Activated naive CD4-positive, alpha-beta T cell treated with anti-CD3 and anti-CD28 coated beads, Interleukin-2, amount 50 U/mL, for 16 hours (primary cell): ENCODE measurements at places on chromosomes 1 and 21.

- DNase-seq, result no peak
These were observed 899 bp downstream of the OPRD1 start for GRCh38 chr1:28812669-28813468.

- DNase-seq, result no peak
These were observed 1323.2 kb downstream of the AMY1C start for GRCh38 chr1:105072850-105073249.

- no peak for DNase-seq
These were observed 2.7 kb downstream of the COL24A1 start for GRCh38 chr1:86153836-86154235.

DNA sequence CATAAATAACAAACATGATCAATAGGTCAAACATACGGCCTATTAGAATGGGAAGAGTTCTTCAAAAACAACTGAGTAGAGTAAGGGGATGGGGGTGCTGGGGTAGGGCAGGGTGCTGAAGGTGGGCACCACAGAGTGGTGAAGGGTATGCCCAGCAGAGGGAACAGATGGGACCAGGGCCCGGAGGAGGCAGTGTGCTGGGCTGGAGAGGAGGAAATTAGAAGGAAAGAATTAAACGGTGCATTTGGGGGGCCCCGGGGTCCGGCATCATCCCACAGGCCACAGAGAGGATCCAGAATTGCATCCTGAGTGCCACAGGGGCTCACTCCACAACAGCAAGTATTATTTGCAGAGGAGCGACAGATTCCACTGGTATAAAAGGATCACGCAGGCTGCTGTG lies 94.5 kb downstream of the GLIS1 start:
- DNase-seq, result no peak

GRCh38 chr1:114152508-114153260 lies 985 bp downstream of the SYT6 start:
- DNase-seq, result peak; percentile 14

DNA sequence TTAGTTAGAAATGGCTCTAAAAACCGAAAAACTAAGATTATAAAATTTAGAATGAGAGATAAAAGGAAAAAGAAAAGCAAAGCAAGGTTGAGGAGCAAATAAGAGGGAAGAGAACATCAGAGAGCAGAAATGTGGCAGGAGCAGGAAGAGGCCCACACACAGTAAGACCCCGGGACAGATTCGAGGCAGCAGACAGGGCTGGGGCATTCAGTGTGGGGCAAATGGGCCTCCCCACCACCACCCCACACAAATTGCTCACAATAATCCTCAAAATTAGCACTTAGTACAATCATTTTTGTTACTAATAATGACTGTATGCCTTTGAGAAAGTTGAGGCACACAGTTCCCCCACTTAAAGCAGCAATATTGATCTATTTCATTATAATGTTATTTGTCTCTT lies 17.1 kb upstream of the SLC44A3 start:
- DNase-seq, result no peak

GRCh38 chr1:238318294-238319110 lies 427.8 kb upstream of the ZP4 start:
- no peak for DNase-seq

DNA sequence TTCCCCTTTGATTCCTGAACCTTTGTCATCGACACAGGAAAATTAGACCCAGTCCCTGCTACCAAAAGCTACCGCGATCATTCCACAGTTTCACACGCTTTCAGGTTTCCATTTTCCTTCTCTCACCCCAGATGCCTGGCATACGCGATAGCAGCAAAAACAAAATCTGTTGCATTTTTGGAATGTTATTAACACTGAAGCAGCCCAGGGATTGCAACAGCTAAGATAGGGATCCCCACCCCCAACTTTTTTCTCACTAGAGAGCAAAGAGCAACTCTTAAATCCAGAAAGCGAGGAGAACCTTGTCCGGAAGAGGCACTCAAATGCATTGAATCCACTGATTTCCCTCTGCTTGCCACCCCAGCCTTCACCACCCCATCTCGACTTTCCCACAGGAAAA lies 8.9 kb downstream of the OVAAL start:
- no peak for DNase-seq

- DNase-seq, result no peak
These were observed 221.2 kb downstream of the FMN2 start for GRCh38 chr1:240312872-240313271.

DNA sequence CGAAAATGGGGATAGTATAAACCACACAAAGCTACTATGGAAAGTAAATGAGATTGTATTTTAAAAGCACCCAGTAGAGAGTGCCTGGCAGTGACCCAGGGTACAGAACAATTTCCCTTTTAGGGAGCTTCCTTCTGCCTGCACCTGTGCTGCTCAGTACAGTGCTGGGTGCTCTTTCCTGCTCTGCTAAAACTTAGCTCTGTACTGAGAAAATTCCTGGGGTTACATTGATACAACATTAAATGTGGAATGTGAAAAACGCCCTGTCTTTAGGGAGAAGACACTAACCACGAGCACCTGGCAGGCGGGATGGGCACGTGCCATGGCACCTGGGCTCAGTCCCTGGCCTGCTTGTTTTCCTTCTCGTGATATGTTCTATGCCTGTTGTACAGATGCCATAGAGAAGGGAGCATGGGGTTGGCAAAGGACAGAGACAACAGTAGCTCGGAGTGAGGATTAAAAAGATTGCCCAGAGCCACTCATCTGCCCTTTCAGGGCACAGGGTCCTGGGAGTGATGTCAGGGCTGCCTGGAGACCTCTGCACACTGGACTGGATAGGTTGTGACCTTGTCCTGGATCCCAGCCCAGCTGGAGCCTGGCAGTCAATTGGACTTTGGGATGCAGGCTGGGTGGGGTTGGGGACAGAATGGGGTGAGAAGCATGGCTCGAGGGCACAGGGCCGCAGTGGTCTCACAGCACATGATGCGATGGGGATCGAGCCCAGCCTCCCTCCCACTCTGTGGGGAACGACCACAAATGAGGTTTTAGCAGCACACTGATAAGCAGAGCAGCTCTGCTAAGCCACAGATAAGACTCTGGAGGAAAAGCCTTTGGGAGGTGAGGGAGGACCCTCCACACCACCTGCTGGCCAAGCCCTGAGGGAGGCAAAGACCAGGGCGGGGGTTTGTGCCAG lies 4.2 kb downstream of the SPATA46 start:
- no peak for DNase-seq

DNA sequence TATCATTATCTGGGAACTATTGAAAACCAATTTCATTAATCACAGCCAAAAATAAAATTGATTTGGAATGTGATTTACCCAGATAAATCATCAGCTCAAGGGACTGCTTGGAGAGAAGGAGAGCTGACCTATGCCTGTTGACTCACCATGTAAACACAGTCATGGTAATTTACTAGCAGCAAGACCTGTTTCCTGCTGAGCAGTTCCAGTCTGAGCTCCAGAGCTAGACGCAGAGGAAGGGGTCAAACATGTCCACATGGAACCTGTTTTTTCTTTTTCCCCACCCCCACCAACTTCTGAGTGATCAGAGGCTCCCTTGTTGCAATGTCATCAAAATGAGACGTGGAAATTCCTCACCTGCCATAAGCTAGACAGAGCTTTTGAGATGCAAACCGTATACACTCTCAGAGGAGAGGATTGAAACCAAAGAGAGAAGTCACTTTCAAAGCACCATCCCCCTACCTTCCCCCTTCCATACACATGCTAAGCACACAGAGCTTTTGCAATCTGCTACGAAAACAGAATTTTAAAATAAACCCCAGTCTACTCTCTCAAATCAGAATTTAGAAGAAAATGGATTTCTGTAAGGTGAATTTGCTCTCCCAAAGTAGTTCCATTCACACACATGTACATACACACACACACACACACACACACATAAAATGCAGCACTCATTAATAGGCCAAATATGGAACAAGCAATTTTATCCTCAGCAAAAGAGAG lies 55.9 kb upstream of the PTGFRN start:
- DNase-seq, result no peak

DNA sequence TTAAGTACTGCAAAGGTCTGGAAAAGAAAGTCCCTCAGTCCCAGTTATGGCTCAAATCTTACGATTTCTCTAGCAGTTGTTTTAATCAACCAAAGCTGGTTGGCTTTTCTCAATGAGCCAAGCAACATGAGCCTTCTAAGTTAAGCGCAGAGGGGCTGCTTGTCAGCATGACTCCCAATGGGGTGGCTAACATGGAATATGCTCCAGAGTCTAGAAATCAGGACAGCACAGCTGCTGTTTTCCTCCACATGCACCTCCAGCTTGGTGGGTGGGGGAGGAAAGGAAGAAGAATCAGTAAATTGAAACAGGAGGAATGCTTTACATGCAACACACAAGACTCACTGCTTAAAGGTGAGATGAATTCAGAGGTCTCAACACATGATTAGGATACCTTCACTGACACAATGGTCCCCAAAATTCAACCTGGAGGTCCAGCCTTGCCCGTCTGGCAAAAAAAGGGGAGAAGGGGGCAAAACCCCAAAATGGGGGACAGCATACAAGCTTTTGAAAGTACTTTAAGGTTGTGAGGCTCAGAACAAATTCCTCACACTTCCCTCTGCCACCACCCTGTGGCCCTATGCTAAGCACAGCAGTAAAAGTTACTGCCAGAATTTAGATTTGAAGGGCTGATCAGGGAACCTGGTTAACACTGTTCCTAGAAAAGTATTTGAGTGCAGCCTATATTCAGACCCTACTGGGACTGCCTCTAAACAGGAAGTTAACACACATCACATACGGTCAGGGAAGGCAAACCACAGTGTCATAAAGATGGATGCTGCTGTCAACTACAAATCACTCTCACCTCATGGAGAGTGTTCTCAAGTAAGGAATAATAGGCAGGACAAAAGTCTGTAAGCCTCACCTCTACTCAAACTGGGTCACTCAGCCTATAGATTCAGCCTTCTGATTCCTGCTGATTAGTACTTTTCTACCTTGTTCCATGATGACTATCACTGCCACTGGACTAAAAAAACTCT lies 2.6 kb downstream of the GATAD2B start:
- DNase-seq, result no peak

DNA sequence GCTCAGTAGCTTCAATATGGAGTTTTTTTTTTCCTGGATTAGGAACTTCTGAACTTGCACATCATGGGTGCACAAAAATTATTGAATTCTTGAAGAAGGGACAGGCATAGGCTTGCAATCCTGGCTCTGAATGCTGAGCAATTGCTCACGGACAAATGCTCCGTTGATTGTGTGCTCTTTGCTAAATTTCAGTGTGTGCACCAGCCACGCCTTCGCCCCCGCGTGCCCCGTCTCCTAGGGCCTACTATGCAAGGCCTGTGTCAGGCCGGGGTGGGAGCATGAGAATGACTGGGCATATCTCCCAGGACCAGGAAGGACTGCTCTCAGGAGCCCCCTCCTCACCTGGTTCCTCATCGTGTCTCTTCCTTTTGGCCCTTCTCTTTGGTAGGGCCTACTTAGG lies 17.4 kb downstream of the IL6R start:
- no peak for DNase-seq

GRCh38 chr1:170755795-170756194 lies 91.9 kb downstream of the PRRX1 start:
- DNase-seq, result no peak

GRCh38 chr1:111605576-111605975 lies 14.0 kb upstream of the RAP1A start:
- no peak for DNase-seq

- DNase-seq, result peak; percentile 90
These were observed 1.5 kb downstream of the TOMM40L start for GRCh38 chr1:161227196-161227871.

GRCh38 chr1:92691925-92692324 lies 93.0 kb downstream of the EVI5 start:
- DNase-seq, result no peak

DNA sequence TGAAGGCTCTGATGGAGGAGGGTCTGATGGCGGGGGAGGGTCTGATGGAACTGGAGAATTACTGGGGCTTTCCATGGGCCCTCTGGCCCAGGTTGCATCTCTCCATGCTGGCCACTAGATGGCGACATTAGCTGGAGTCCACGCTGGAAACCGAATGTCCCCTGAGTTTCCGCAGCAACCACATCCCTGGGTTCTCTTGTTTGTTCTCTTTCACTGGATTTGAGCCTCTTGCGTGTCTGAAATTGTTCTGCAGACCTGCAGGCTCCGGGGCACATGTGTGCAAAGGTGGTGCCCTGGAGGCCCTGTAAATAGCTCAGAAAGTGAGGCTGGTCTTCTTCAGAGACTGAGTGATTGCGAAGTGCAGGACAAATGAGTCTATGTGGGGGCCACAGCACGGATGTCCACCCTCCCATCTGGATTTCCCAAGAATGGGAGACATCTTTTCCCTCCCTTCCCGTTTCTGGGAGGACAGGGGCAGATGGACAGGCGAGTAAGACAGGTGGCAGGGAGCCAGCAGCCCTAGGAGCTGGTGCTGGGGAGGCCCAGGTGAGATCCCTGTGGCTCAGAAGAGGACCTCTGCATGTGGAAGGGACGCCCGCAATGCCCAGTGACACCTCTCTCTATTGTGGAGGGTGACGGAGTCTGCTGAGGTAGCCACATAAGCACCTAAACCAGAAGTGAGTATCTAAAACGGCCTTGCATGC lies 73.2 kb upstream of the ABCG1 start:
- peak; percentile 59 for DNase-seq

DNA sequence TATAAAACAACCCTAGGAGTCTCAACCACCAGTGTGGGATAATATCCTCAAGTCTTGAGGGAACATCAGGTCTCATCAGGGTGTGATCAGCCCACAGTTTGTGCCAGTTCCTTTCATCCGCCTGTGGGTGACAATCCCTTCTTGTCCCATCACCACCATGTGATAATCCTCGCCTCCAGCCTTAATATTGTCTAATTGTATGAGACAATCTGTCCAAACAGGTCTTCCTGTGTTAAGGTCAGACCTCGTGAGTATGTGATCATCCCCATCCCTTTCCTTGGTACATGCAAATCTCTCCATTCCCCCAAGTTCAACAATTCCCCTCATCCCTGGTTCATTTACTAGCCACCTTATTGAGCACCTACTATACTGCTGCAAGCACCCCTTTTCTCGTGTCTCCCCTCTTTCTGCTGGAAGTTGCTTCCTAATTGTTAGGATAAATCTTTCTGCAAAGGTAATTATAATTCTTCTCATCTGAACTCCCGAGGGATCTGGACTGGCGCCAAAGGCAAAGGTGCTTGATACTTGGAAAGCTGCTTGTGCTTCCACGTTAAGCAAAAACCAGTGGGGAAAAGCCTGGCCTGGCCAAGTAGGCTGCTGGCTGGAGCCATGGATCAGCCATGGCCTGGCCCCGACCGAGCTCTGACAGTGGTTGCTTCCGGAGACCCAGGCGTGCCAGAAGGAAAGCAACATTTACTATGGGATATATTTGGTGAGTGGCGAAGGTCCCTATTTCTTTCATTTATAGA lies 92.5 kb downstream of the RNF220 start:
- no peak for DNase-seq
